Motor neuron (in vitro differentiated cells): ENCODE measurements at places on chromosomes 13 and 19. TPM values are rescaled to one million over a fixed set of nuclear protein-coding genes. Genes with fewer than 3 reads are reported as not detected.
A peak's percentile ranks its signal among the peaks of the same experiment; 100 is the strongest.

GRCh38 chr19:47143322-47144073 lies 12.9 kb downstream of the SAE1 start:
- no peak for ATAC-seq

- ATAC-seq, result no peak
These were observed 227.2 kb downstream of the FOXO1 start for GRCh38 chr13:40438999-40439797.

- ATAC-seq, result peak; percentile 90
These were observed at the start of gene ELAVL1 for GRCh38 chr19:8005534-8006256. Gene ELAVL1 (minus strand): TSS chr19:8005641. CDS start chr19:7991815, 13,826 bp downstream.

- ATAC-seq, result no peak
These were observed 215.5 kb upstream of the HTR2A start for GRCh38 chr13:47112205-47112902.

- ATAC-seq, result no peak
These were observed 65.8 kb downstream of the KATNAL1 start for GRCh38 chr13:30241532-30241931.

GRCh38 chr19:23343434-23344010 lies 51.7 kb downstream of the ZNF91 start:
- no peak for ATAC-seq

GRCh38 chr19:31164791-31165251 lies 184.4 kb downstream of the TSHZ3 start:
- peak; percentile 78 for ATAC-seq

DNA sequence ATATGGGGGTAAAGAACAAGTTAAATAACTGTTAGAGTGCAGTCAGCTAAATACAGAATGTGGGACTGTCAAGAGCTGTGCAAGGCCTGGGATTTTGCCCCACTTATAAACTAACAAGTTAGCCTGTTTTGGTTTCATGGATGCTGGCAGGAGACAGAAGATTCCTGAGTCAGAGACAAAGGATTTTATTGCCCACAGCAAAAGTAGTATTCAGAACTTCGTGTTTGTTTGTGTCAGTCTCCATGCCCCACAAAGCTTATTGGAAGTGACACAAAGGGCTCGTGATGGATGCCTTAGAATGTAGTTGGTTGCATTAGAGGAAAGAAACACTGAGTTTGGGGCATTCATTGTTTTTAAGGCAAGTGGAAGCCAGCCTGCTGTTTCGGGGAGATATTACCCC lies 22.2 kb upstream of the SPRYD7 start:
- ATAC-seq, result no peak

MAG gene
- total RNA-seq, result 1.4 TPM in 1 of 2 replicates, not detected in the other

DNA sequence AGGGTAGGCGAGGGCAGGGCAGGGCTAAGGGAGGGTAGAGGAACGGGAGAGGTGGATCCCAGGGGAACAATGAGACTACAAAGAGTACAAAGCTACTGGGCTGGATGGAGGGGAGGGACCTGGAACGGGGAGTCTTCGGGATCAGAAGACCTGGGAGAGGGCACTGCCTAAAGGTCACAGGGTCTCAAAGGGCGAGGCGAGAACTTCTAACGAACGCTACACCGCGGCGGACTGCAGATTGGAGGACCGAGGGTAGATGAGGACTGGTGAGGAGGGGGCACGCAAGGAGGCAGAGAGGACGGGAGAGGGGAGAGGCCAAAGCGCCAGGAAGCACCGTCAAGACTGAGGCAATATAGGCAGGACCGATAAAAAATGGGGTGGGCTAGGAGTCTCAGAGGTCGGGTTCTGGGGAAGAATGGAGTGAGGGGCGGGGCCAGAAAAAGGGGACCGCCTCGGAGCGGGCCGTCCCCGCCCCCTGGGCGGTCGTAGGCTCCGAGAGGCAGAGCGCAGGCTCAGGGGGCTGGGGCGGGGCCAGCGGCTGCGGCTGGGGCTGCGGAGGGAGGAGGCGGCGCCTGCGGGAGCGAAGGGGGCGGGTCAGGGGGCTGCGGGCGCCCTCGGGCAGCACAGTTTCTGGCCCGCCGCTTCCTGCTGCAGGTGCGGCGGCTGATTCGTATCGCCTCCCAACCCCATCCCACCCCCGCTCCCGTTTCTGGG lies 1.3 kb upstream of the KCNC3 start:
- peak; percentile 34 for ATAC-seq

- ATAC-seq, result no peak
These were observed 826.7 kb downstream of the DIAPH3 start for GRCh38 chr13:59337070-59337469.

- ATAC-seq, result no peak
These were observed 42.2 kb downstream of the CCNE1 start for GRCh38 chr19:29854033-29854432.

- no peak for ATAC-seq
These were observed 130.8 kb downstream of the DNAJC15 start for GRCh38 chr13:43154156-43154651.

ZNF284 gene
- 5.0 TPM in 2 replicates for total RNA-seq

ZNF799 gene
- 4.6 and 4.8 TPM in 2 replicates for total RNA-seq

DNA sequence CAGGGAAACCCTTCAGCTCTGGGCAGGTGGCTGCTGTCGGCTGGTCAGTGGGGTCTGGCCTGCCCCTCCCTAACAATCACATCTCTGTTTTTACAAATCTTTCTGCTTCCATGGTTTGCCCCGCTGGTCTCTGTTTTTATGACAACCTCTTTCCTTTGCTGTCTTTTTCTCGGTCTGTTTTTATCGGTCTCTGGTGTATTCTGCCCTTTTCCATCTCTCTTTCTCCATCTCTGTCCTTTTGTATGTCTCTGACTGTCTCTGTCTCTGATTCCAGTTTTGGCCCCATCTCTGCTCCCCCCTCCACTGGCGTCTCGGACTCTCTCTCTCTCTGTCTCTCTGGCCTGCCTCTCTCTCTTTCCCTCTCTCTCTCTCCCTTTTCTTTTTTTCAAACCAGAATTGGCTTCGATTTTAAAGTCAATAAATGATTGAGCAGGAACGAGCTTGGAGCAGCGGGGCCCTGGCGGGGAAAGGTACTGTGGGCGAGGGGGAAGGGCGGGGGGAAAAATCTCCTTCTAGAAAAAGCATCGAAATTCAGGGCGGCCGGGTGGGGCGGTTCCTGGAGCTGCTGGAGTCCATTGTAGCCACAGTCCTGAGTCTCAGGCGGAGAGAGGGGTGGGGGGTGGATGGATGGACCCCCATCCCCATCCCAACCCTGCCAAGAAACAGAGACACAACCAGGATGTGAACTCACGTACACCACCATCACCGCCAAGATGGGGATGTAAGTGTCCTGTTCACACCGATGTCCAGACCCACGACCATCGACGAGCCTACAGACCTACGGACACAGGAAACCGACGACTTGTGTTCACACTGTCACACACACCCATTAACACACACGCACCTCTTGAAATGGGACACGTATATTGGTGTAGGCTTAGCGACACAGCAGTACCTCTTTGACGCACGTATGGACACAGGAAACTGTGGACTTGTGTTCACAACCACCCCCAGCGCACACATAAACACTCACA lies 3.0 kb downstream of the NFIX start:
- ATAC-seq, result no peak
